Bronchial smooth muscle cell (primary cell): ENCODE measurements at places on chromosomes 7 and 10. TPM values are rescaled to one million over a fixed set of nuclear protein-coding genes. Genes with fewer than 3 reads are reported as not detected.

ADAMTS14 gene
- 3.3 and 22.9 TPM in 2 replicates for total RNA-seq

SFMBT2 gene
- total RNA-seq: 0.17 and 0.47 TPM in 2 replicates

PAX4 gene
- not detected in 2 replicates for total RNA-seq

C10orf53 gene
- not detected in 2 replicates for total RNA-seq

PRPS1L1 gene
- total RNA-seq: not detected in 2 replicates

GCC1 gene
- total RNA-seq: 21.3 and 24.0 TPM in 2 replicates

NPC1L1 gene
- under 0.01 and 0.09 TPM in 2 replicates for total RNA-seq

SPACDR gene
- 0.17 and 0.32 TPM in 2 replicates for total RNA-seq

ZNF239 gene
- total RNA-seq: 4.3 and 5.8 TPM in 2 replicates

TMEM243 gene
- 33.1 and 33.8 TPM in 2 replicates for total RNA-seq

MYL7 gene
- 0.47 TPM in 1 of 2 replicates, not detected in the other for total RNA-seq

ARHGAP22 gene
- 34.2 and 46.1 TPM in 2 replicates for total RNA-seq

LMOD2 gene
- not detected in 2 replicates for total RNA-seq

FOXP2 gene
- 4.2 and 6.1 TPM in 2 replicates for total RNA-seq

ABHD11 gene
- 8.0 and 10.7 TPM in 2 replicates for total RNA-seq

C10orf105 gene
- under 0.01 and 0.09 TPM in 2 replicates for total RNA-seq

AOC1 gene
- not detected in 2 replicates for total RNA-seq

LRRC18 gene
- not detected in 2 replicates for total RNA-seq

C10orf67 gene
- total RNA-seq: under 0.01 TPM in 1 of 2 replicates, not detected in the other

SUGCT gene
- total RNA-seq: 18.8 and 21.0 TPM in 2 replicates

AKR1C2 gene
- 48.6 and 96.5 TPM in 2 replicates for total RNA-seq

ELN gene
- 6.5 and 19.7 TPM in 2 replicates for total RNA-seq

UPP1 gene
- total RNA-seq: 3.8 and 6.1 TPM in 2 replicates

CFAP69 gene
- 5.0 and 7.7 TPM in 2 replicates for total RNA-seq

ADD3 gene
- 207 and 529 TPM in 2 replicates for total RNA-seq

STAG3 gene
- 0.32 and 0.69 TPM in 2 replicates for total RNA-seq

NYAP1 gene
- total RNA-seq: 2.0 and 2.4 TPM in 2 replicates

TCAF1 gene
- 36.8 and 45.7 TPM in 2 replicates for total RNA-seq

CARD11 gene
- under 0.01 TPM in 1 of 2 replicates, not detected in the other for total RNA-seq

SPDYE6 gene
- total RNA-seq: not detected in 2 replicates

SPDYE3 gene
- not detected in 2 replicates for total RNA-seq

PSD gene
- 8.4 and 14.3 TPM in 2 replicates for total RNA-seq

OR6B1 gene
- total RNA-seq: not detected in 2 replicates

FBXO24 gene
- total RNA-seq: 0.43 and 0.47 TPM in 2 replicates

BLNK gene
- total RNA-seq: 0.09 and 0.16 TPM in 2 replicates

SLC18A2 gene
- total RNA-seq: not detected in 2 replicates
